ENCODE measurements at places on chromosomes 12 and 14.
A peak's percentile ranks its signal among the peaks of the same experiment; 100 is the strongest.

DNA sequence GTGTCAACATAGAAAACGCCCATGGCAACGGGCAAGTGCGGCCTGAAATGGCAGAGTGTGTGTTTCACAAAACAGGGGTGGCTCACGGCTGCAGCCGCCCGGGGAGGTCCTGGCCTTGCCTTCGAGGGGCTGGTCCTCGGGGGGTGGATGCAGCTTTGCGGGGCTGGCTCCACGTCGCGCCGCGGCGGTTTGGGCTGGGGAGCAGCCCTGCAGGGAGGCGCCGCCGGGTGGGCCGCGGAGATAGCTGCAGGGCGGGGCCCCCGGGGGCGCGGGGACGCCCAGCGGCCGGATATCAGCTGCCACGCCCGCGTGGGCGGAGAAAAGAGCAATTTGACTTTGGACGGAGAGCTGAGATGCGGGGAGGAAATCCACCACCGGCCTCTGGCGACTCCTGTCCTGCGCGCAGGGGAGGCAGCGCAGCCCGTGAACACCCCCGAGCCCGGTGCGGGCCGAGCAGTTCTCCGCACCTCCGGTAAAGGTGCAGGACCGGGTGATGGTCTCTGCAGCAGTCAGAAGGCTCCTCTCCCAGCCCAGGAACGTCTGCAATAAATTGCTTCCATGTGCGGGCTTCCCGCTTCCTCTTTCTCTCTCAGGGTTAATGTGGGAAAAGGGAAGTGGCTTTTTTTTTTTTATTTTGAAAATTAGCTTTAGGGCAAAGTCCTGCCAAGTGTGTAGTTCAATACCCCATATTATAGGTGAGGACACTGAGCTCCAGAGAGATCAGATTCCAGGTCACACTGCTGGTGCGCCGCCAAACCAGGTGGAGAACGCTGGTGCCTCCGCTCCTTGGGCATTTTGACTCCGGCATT, 110.5 kb downstream of the ARF6 start:
- DNase-seq, result peak; percentile 27

GRCh38 chr14:104315169-104315568, 176.8 kb downstream of the KIF26A start:
- no peak for DNase-seq

- DNase-seq, result no peak
These were observed 115.7 kb downstream of the LLPH start for GRCh38 chr12:66014818-66015217.

DNA sequence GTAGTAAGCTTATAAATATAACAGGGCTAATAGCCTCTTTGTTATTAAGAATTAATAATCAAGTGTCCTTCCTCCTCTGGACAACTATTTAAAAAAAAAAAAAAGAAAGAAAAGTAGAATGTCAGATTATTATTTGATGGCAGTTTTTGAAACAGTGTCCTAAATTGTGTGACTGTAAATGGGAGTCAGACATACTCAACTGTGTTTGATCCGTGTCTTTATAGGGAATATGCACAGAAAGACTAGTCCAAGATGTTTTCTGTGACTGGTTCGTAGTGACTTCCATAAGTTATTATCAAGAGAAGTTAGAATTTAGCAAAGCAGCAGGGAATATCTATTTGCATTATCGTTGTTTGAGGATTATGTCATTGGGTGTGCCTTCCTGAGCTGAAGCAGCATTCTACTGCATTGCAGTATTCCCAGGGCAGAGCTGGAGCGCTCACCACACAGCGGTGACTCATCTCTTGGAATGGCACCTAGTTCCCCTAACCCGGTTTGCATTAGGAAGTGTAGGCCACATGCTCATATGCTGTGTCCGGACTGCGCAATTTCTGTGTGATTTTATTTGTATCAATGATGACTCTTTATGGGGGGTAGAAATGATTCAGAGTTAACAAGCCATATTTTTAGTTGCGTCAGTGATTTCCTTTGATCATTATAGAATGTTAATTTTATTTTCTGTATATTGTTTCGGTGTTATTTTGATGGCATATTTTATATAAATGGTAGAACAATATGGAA, 7.9 kb downstream of the DYNC1H1 start:
- no peak for DNase-seq

- no peak for DNase-seq
These were observed 163.7 kb upstream of the CLEC14A start for GRCh38 chr14:38419579-38419978.

All from NCI-H510A (cell line).